MV-4-11 (cell line): ENCODE measurements at places on chromosomes 6 and 20.

DNA sequence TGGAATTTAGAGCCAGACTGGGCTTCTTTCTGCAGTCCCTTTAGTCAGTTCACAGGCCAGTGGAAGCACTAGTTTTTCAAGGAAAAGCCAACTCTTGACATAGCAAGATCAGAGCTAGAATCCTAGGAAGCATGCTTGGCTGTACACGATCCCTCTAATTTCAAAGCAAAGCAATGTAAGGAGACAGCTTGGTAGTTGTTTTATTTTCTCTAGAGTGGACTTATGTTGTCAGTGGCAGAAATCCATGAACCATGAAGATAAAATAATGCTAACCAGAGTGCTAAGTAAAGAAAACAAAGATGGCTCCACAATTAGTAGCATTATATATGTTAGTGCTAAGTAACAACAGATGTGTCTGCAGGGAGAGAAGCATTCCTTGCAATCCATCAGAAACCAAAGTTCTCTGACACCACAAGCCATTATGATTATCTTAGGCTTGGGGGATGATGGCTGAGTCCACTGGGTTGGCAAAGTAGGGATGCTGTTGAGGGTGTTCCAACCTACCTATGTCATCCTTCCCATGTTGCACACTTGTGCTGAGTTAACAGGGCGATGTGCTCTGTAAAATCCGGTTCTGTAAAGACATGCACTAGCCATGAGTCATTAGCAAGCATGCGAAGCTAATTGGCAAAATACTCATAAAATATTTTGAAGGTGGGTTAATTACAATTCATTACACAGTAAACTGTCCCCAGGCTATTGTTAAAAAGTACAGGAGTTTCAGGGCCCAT is 115.2 kb downstream of the BMP2 start:
- no peak for DNase-seq

- no peak for DNase-seq
Observed at GRCh38 chr6:15572296-15573016, 90.4 kb downstream of the DTNBP1 start.

GRCh38 chr6:14082771-14083170 is 34.8 kb upstream of the CD83 start:
- no peak for DNase-seq

DNA sequence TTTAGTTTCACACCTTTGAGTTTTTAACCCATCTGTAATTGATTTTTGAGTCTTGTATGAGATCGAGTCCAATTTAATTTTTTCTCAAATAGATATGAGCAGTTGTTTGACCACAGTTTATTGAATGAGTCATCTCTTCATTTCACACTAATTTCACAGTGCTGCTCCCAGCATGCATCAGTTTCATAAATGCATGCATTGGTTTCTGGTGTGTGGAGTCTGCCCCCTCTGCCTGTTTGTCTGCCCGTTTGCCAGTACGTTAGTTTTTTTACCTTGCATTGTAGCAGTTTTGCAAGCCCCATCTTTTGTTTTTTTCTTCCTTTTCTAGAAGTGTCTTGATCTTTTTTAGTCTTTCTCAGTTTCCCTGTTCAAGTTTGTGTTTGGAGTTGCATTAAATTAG is 11.9 kb downstream of the SLX4IP start:
- peak; percentile 77 for DNase-seq
